ENCODE measurements at places on chromosomes 7 and 10.
A peak's percentile ranks its signal among the peaks of the same experiment; 100 is the strongest.

- no peak for DNase-seq
Measured at GRCh38 chr7:2651336-2651735, 19.6 kb downstream of the TTYH3 start.

- no peak for DNase-seq
Measured at GRCh38 chr10:33117816-33118215, 159.8 kb upstream of the ITGB1 start.

DNA sequence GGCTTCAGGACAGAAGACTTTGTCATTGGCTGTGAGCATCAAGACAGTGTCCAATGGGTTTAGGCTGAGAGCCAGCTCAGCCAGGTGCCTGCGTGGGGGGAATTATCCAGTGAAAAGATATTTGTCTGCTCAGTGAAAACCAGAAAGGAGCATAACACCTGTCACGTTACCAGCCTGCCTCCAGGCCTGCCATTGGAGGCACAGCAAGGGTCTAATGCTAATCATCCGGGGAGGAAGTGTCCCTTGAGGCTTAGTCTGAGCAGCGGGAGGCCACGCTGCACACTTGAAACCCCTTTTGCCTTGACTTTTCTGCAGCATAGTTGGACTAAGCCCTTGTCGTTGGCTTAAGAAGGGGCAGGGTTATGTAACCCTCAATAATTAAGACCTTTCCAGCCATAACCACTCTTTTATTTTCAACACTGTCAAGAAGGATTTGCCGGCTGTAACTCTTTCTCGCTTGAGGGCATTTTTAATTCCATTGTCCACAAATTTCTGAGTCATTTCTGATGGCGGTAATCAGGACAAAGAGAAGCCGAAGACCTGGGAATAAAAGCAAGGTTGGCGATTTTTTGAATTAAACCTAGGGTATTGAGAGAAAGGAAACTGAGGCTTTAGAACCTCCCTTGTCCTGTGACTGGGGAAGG, 639.6 kb upstream of the FOXK1 start:
- no peak for DNase-seq

- no peak for DNase-seq
Measured at GRCh38 chr10:80611481-80612185, 73.9 kb downstream of the SH2D4B start.

DNA sequence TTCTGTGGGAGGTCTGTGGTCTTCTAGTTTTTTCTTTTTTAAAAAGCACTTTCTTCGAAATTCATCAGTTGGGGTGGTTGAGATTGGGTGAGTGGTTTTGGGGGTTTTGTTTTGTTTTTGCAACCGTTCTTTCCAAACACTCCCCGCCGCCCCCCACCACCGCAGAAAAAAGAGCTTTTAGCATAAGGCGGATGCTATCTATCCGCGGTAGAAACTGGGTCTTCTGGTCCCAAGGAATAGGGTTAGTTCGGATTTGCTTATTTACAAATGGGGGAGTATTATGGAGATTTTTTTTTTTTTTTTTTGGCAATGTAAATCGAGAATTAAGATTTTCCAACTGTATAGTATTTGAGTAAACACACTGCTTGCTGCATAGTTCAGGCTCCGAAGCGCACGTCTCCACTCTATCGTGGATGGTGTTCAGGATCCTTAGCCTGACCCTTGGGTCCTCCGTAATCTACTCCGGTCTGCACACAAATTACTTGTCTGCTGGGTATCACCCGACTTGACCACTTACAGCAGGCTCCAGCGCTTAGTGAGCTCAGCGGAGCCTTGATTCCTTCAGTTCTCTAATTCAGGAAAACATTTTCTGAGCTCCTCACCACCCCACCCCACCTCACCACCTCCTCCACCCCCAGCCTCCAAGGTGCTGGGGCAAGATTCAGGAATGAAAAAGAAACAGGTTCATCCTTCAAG, 757 bp upstream of the NRCAM start:
- DNase-seq = no peak

GRCh38 chr10:69899727-69900595, 98.3 kb downstream of the COL13A1 start:
- no peak for DNase-seq

GRCh38 chr10:122012731-122013130, 23.8 kb downstream of the TACC2 start:
- no peak for DNase-seq

GRCh38 chr7:158382363-158383254, 205.0 kb downstream of the PTPRN2 start:
- no peak for DNase-seq

DNA sequence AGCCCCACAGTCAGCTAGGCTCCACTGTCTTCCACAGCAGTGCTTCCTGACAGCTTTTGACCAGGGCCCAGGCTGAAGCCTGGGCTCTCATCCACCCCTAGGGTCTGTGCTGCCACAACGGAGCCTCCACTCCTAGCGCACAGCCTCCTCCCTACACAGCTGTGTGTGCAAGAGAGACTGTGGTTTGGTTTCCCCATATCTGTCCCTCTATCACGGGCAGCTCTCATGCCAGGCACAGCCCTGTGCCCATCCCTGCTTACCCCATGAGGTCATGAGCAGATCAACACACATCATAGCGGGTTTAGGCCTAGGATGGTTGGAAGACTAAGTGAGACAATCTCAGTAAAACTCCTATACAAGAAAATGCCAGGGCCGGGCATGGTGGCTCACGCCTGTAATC, 61.7 kb upstream of the PLXNA4 start:
- DNase-seq = no peak

DNA sequence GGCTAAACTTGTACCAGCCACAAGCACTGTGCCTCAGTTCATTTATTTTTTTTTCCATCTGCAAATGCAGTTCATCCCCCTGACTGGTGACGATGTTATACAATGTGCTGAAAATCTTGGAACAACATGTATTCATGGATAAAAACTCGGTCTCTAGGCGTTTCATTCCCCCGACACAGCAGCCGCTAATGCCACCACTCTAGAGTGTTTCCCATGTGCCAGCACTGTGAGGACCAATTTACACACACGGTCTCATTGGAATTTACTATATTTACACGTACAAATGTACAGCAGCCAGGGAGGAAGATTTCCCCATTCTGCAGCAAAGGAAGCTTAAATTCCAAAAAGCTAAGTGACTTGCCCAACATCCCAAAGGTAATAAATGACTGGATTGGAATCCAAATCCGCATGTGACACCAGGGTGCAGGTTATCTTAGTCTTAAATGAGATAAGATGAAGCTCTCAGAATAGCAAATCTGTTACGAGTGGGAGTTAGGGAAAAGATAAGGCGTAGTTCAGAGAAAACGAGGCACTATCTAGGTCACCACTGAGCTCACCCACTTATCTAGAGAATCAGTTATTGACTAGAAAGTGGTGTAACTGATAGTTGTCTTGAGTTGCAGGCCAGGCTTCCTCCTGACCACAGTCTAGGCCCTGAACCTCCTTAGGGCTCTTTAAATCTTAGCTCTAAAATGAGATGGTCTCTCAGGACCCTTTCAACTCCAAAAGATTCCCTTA, 36.7 kb downstream of the FAM107B start:
- no peak for DNase-seq

- no peak for DNase-seq
Measured at GRCh38 chr7:134710854-134711624, 64.4 kb downstream of the BPGM start.

DNA sequence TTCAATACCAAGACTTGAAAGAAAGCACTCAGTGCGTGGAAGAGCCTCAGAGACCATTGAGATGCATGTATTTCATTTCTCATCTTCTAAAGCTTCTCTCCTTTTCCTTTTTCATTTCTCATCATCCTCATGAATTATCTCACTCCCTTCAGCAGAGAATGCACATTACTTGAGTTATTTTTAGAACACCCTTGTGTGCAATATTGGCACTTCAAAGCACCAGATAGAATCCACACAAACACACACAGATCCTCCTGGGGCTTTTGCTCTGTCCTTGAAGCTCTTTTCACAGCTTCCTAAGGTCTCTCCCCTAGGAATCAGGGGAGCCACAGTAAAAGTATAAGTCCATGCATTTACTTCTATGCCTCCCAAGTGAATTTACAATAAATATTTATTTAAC, 18.3 kb downstream of the DGKI start:
- DNase-seq = no peak

GRCh38 chr7:42014625-42015618, 222.1 kb downstream of the GLI3 start:
- DNase-seq = no peak

- peak; percentile 66 for DNase-seq
Measured at GRCh38 chr10:88157981-88158465, 294.6 kb downstream of the PTEN start.

- peak; percentile 74 for DNase-seq
Measured at GRCh38 chr7:44163591-44163990, 22.5 kb upstream of the MYL7 start.

- no peak for DNase-seq
Measured at GRCh38 chr10:15169555-15170401, 1.3 kb upstream of the NMT2 start.

DNA sequence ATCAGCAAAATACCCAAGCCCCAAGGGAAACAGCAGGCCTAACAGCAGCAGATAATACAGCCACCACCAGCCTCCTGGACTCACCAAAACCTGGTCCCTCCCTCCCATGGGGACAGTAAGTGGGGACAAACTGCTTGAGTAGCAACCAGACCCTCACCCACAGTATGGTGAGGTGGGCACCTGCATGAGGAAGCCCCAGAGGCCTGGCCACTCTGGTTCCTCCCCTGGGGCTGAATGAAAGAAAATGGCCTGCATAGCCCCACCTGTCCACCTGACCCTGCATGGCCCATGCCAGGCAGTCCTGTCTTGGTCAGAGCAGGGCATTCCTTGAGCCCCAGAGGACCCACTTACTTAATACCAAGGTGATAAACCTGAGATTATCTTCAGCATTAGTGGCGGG, 13.0 kb upstream of the C10orf90 start:
- no peak for DNase-seq

- DNase-seq = no peak
Measured at GRCh38 chr10:110216942-110217661, 9.7 kb downstream of the MXI1 start.

- DNase-seq = no peak
Measured at GRCh38 chr7:140458916-140459315, 20.4 kb downstream of the MKRN1 start.

DNA sequence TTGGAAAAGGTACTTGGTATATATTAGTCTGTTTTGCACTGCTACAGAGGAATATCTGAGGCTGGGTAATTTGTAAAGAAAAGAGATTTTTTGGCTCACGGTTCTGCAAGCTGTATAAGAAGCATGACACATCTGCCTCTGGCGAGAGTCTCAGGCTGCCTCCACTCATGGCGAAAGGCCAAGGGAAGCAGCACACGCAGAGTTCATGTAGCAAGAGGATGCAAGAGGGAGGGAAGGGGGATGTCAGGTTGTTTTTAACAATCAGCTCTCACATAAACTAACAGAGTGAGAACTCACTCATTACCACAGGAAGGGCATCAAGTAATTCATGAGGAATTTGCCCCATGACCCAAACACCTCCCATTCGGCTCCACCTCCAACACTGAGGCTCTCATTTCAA, 484.8 kb upstream of the DPP6 start:
- no peak for DNase-seq

DNA sequence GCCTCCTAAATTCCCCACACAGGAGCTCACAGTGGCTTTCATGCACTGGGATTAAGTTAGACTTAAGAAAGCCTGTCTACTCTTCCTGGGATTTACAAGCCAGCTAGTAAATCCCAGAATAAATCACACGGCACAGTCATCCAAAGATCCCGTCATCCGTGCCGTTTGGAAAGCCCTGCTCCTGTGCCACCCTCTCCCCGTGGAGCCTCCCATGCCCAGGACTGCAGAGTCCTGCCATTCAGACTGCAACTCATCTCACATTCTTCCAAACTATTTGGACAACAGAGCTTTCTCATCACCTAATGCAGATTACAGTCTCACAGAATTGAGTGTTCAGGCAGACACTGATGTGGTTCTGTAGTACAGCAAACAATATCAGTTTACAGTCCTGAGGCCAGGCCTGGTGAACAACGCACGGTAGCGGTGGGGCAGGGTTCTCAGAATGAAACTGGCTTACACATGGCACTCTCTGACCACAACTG, 166.5 kb downstream of the EGFR start:
- DNase-seq = no peak

DNA sequence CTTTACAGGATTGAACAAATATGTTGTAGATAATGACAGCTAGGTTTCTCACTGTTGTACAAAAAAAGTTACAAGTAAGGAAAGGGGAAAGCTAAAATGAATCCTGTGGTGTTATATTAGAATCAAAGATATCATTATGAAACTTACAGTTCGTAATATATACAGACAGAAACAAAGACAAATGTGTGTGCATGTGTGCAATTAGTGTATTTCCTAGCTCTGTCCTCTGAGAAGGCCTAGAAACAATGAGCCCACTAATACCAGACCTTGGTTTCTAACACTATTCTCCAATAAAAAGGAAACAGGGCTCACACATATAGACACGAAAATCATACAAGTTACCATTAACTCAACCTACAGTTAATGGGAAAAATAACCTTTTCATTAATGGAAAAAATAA, 8.0 kb downstream of the KDM7A start:
- DNase-seq = no peak

DNA sequence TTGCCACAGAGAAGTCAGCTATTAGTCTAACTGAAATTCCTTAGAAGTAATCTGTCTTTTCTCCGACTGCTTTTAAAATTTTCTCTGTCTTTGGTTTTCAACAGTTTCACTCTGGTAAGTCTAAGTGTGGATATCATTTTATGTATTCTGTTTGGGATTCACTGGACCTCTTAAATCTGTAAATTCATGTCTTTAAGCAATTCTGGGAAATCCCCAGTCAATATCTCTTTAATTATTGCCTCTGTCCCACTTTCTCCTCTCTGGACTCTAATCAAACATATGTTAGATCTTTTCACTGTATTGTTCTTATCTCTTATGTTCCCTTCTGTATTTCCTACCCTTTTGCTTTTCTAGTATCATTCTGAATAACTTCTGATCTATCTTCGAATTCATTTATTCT, 29.9 kb downstream of the CFAP43 start:
- no peak for DNase-seq

GRCh38 chr10:31075434-31075833, 43.8 kb upstream of the ZNF438 start:
- peak; percentile 22 for DNase-seq

GRCh38 chr7:117908031-117908795, 35.0 kb upstream of the CTTNBP2 start:
- no peak for DNase-seq

- no peak for DNase-seq
Measured at GRCh38 chr10:50501924-50502452, 121.8 kb downstream of the SGMS1 start.

DNA sequence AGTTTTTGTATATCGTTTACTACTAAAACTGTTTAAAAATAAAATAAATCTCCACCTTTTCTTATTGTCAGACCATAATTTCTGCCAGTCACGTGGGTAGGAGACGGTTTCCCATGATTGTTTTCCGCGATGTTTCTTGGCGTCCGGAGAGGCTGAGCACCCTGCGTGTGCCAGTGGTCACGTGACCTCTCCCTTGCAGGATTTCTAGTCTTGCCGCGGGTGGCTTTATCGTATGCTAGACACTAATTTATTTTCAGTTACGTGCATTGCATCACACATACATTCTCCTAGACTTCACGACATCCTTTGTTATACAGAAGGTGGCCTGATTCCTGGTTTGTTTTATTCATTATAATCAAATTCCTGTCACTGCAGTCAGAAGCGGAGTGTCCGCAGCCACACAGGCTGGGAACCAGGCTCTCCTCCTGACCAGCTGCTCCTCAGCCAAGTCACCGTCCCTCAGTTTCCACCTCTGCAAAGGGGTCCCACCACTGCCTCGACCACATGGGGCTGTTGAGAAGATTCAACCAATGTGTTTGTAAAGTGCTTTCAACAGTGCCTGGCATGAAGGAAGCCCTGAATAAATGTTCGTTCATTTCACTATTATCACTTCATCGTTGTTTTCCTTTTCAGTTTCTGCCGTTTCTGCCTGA, 203.2 kb upstream of the PPP2R2D start:
- no peak for DNase-seq
